Gastroesophageal sphincter (tissue), 4 donors: ENCODE measurements at places on chromosomes 11 and 22.

DNA sequence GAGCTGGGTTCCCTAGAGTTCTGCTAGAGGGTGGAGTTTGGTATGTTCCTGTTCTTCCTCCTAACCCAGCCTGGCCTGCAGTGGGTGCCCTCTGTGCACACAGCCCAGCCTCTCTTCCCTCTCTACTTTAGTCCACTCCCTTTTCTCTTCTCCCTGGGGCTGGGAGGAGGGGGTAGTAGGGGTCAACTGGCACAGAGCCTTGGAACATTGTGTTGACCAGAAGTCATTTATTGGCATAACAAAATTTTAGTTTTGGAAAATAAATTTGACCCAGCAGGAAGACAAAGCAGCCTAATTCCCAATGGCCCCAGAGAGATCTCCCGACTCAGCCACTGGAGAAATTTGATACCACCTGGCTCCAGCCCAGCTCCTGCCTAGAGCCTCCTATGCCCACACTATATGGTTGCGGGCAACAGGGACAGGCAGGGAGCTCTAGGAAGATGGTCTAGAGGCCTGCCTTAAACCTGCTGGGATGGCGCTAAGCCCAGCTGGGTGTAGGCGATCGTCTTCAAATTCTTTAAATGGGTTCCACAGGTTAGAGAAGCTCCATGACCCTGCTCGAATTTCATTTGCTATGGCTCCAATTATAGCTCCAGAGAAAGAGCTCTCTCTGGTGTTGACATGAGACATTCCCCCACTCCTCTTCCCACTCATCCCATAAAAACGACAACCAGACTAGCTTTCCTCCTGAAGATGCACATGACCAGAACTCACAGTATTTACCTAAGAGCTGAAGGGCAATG lies 9.9 kb downstream of the PCSK7 start:
- ATAC-seq, result peak; percentile 58

DNA sequence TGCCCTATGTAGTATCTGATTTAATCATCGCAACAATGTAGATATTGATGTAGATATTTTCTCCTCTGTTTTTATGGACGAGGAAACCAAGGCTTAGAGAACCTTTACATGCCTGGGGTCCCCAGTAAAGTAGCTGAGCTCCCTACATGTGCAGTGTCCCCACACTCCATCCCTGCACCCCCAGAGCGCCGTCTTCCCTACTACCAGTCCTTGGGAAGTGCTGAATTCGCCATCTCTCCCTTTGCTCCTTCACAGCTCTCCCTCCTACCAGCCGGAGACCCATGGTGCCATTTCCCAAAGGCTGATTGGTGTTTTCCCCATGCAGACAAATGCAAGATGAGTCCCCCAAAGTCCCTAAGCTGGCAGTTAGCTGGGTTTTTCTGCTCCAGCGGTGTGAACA lies 86.0 kb downstream of the CEP164 start:
- ATAC-seq, result no peak

DNA sequence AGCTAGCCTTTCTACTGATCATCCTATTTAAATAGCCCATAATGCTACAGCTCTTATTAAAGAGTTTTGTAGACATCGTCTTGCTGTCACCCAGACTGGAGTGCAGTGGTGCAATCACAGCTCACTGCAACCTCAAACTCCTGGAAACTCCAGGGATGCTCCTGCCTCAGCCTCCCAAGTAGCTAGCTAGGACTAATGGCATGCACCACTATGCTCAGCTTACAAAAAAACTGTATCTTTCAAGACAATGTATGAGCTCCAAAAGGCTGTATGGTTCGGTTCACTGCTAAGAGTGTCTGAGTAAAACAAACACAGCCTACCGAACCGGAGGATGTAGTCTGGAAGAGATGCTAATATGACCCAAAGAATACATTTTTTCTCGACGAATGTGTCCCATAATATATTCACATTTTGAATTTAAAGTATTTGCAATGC lies 2.6 kb downstream of the TAF1D start:
- ATAC-seq, result no peak

DNA sequence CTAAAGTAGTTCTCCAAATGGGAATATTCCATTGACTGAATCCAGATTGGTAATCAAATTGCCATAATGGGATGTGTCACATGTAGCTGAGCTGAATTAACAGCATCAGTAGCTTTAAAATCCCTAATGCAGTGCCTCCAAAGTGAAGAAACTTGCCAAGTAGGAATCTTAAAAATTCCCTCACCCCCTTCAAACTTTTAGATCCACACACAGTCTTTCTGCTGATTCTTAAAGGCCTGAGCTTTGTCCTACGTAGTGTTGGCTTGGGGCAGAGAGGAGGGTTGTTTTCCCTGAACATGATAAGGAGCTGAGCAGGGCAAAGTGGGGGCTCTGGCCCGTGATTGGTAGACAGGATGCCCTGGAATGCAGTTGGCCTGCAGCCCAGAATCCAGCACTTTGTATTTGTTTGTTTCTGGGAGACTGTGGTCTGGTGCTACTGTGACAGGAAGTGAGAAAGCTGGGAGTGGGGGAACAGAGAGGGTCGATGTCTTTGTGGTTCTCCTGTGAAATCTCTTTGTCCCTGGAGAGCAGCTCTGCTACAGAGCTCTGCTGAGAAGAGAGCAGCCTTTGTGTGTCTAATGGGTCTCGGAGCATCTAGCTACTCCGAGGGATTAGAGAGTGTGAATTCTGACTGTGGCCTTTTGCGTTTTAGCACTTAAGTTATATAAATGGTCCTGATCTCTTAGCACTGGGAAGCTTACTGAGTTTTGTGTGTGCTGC lies 16.9 kb downstream of the CTNND1 start:
- ATAC-seq, result peak; percentile 93

GRCh38 chr11:73995247-73995646 lies 12.6 kb upstream of the UCP2 start:
- ATAC-seq, result peak; percentile 50

DNA sequence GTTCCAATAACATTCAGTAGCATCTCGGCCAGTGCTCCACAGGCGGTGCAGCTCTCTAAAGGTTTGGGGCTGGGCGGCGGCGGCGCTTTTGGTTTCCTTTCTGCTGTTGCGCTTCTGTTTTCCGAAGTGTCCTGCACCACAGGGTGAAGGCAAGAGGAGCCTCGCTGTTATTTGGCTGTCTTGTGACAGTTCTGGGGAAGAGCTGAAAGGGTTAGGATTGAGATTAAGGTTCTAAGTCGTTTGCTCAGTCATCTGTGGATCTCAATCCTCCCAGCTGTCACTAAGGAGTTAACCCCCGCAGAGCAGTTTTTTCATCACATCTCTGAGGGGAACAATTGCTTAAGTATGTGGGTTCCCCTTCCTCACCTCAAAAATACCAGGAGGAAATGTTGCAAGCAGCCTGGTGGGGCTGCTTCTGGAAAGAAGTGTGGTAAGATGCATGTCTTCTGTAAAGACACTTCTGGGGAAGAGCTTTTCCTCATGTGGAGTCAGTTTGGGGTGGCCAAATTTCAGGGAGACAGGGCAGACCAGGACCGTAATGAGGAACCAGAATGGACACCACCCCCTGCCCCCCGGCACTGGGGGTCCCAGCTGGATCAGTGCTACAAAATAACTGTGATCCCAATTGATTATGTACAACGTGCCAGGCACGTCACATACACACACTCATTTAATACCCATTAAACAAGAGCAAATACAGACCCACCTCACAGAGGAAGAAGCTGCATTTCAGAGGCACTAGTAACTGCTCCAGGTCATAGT lies 14.2 kb downstream of the TMEM121B start:
- ATAC-seq, result peak; percentile 26

DNA sequence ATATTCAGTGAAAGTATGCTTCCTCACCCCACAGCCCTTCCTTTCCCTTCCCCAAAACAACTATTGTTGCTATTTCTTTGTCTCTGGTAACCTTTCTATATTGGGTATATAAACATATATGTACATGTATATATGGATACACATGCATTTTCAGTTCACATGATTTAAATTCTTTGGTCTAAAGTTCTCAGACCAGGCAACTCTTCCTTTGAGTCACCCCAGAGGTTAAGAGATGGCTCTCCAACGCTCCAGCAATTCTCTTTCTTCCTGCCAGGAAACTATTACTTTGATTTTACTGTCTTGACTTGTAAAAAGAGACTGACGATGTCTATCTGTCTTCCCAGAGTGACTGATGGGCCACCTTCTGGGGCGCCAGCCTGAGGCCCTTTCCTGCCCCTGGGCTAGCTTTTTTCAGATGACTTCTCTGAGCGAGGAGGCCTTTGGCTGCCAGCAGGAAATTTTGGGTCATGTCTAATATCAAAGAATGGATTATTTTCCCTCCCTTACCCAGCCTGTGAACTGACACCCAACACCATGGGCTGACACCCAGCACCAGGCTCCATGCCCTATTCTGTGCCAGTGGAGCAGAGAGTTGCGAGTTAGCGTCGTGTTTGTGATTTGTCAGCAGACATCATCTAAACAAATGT lies 14.4 kb upstream of the ST3GAL4 start:
- no peak for ATAC-seq

DNA sequence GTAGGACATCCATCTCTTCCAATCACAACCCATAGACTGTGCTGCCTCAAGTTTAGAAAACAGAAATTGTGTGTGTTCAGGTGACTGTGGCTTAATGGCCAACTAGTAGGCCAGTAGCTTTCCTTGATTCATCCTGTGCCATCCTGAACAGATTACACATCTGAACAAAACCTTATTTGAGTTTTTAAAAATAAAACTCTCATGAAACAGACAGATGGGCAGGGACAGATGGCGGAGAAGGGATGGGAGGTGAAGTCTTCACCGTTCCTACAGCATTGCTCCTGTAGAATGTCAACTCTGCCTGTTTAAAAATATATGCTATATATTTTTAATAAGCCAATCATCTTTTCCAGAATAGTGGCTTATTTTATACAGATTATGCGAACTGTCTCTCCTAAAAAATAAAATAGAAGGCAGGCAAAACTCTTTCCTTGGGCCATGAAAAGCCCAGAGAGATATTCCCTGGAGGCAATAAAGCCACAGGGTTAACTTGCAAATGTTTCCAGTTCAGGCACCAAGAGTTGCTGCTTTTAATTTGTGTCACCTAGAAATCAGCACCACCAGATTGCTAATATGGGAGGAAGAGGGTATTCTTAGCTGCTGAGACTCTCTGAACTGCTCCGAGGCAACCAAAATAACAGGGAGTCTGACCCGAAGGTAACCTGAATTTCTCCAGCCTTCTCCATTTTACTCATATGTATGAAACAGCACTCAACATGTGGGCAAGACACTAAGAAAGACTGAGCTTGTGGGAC lies 861.2 kb downstream of the OPCML start:
- no peak for ATAC-seq

- no peak for ATAC-seq
Measured at GRCh38 chr11:57536947-57537619, at the start of gene SMTNL1. Gene SMTNL1 (plus strand): TSS chr11:57537595. CDS start chr11:57542643, 5,048 bp downstream.

- ATAC-seq, result no peak
Measured at GRCh38 chr11:8790968-8791367, 108.4 kb downstream of the RPL27A start.

DNA sequence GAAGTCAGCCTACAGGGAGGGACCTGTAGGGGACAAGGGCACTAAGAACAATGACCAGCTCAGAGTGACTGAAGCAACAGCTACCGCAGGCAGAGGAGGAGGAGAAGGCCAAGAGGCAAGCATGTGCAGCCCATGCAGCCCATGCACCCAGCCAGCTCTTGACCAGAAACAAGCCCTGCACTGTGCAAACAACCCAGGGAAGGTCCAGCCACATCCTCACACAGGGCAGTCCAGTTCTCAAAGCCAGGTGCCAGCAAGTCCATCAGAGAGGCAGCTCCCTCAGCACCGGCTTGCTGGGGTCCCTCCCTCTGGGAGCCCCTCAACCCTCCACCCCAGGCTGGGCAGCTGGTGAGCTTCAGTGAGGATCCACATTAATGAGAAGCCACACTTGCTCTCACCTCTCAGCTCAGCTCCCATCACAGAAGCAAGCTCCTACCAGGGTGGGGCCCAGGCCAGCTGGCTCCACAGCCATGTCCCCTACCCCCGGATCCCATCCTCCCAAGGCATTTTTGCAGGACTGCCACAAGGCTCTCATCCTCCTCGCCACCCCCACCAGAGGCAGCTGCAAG lies 7.1 kb downstream of the DGCR2 start:
- ATAC-seq, result no peak

- ATAC-seq, result peak; percentile 5
Measured at GRCh38 chr22:36343720-36344105, 44.1 kb downstream of the MYH9 start.

DNA sequence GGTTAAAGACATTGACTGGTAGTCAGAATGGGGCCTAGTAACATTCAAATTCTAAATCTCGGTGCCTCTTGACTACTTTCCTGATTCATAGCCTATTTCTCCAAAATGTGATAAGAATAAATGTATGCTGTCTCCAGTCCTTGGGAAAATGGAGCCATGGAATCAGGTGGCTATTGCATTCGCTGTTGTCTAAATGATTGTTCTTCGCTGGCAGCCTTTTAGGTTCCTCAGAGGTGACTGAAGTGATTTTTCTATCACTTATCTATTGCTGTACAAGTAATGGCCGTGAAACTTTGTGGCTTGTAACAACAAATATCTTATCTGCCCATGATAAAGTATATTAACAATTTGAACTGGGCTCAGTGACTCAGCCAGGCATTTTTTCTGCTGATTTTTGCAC lies 15.4 kb downstream of the SRPRA start:
- no peak for ATAC-seq

GRCh38 chr11:21564833-21565682 lies 627.8 kb upstream of the ANO5 start:
- no peak for ATAC-seq

GRCh38 chr11:81989093-81989492 lies 744.6 kb downstream of the FAM181B start:
- ATAC-seq, result no peak

DNA sequence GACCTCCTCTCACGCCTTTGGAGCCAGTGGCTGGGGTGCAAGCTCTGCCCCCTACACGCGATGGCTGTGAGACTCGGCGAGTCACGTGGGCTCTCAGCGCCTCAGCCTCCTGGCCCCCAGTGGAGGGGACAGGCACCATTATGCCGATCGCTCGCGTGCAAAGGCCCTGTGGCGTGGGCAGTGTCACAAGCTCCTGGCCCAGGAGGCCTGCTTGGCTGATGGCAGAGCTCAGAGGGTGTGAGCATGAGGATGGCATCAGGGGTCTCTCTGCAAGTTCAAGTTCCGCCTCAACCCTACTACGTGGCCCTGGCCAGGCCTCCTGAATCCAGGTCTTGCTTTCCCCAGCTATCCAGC lies 90.8 kb upstream of the KCNQ1OT1 start:
- ATAC-seq, result no peak

GRCh38 chr11:122601141-122602125 lies 54.1 kb upstream of the UBASH3B start:
- ATAC-seq, result peak; percentile 34

- peak; percentile 67 for ATAC-seq
Measured at GRCh38 chr22:19691721-19692341, 22.5 kb upstream of the SEPTIN5 start.

DNA sequence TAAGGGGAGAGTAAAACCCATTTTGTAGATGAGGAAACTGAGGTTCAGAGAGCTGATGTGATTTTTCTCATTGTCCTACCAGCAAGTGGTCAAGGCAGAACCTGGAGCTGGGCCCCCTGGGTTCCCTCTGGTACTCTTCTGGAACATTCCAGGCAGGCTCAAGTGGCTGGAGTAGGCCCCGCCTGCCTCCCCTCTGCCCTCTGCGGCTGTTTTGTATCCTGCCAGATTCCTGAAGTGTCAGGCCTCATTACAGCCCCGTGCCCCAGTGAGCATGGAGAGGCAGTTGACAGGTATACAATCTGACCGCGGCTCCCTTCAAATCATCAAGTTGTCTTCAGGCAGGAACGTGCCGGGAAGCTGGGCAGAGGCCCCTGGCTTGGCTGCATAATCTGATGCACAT lies 94.6 kb upstream of the CD82 start:
- ATAC-seq, result no peak

GRCh38 chr22:35538801-35539321 lies 1.8 kb upstream of the RASD2 start:
- no peak for ATAC-seq

- ATAC-seq, result no peak
Measured at GRCh38 chr22:49998718-49999062, 13.9 kb downstream of the IL17REL start.
